NCI-H526 treated with DMSO at 0.1 percent for 48 hours (cell line): ENCODE measurements at places on chromosomes 12 and 14.

GRCh38 chr12:89721291-89721987, 12.8 kb upstream of the ATP2B1 start:
- DNase-seq = no peak

GRCh38 chr12:16076557-16076956, 165.4 kb downstream of the DERA start:
- DNase-seq = no peak

- DNase-seq = no peak
Measured at GRCh38 chr12:66516133-66516532, 162.7 kb downstream of the GRIP1 start.

DNA sequence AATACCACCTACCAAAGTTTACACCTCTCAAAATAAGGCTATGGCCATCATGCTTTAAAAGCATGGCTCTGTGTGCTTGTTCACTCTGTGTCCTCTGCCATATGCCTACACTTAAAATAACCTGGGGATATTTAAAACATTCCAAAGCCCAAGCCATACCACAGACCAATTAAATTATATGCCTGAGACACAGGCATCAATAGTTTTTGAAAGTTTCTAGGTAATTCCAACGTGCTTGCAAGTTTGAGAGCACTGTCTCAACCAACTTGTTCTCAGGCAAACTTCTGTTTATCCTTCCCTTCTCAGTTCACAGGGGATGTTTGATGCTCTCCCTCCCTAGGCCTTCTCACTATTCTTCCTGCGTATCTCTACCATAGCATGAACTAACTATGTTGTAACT, 3.4 kb upstream of the FRMD6 start:
- DNase-seq = no peak

- DNase-seq = no peak
Measured at GRCh38 chr12:78062786-78063185, 232.1 kb downstream of the NAV3 start.

DNA sequence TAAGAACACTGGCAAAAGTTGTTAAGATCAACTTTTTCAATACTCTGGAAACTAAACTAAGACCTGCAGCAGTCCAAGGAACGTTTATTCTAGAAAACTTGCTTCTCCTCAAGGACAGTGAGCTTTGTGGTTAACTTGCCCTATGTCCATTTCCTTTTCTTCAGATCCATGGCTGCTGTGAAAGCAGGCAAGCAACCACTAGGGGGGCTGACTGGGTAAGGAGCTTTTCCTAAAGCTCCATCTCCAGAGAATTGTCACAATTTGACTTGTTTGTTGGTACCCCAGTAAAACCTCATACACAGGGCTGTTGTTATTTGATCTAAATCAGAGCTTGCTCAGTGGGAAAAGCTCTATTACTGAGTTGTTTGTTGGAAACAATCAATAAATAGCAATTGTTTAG, 10.1 kb upstream of the RPL10L start:
- DNase-seq = no peak

GRCh38 chr14:76782885-76783566, 21.8 kb downstream of the VASH1 start:
- DNase-seq = no peak

DNA sequence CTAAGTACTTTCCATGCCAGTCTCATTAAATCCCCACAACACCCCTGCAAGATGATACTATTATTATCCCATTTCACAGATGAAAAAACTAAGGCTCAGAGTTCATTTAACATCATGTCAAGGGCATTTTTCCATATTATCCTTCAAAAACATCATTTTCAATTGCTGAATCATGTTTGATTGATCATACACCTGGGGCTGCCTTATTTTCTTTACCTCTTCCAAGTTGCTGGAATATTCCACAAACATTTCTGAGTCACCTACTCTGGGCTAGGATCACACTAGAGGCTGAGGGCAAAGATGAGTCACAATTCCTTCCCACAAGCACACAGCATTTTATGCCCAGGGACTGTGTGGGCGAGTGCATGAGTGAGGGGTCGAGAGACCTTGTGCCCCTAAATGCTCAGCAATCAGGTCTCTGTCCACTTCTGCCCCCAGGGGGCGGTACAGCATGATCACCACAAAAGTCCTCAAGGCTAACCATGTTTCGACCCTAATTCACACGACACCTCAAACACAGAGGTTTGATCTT, 14.1 kb upstream of the TMEM119 start:
- DNase-seq = no peak

GRCh38 chr12:49146406-49146805, 15.2 kb upstream of the TUBA1B start:
- no peak for DNase-seq

DNA sequence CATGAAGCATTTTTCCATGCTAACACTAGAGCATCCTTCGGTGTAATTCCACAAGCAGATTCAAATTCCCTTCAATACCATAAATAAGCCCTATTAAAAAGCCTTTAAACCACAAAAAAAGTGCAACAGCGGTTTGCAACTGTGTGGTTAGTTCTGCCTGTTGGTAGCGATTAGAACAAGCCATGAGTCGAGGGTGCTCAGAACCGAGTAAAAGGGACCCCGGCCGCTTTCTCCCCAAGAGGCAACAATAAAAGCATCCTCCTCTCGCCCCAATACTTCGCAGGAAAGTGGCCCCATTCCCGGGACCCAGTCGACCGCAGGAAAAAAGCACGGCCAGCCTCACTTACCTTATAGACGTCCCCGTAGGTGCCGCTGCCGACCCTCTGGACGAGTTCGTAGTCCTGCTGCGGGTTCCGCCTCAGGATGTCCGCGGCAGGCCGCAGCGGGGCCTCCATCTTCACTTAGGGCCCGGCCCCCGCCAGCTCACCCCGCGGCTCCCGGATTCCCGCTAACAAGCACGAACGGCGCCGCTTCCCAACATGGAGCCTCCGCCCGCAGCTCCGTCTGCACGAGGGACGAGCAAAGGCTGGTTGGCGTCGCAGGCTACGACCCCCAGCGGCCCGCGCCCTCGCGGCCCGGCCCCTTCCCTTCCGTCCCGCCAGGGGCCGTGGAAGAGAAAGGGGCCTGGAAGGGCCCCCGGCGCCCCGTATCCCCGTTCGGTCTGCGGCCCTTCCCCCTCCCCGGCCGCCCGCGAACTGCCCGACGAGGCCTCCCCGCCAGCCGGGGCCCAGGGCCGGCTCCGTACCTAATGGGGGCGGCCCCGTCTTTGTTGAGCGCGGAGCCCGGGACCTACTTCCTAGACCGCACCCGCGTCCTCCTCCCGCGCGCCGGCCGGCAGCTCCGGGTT, 521 bp downstream of the MAP4K5 start:
- peak; percentile 18 for DNase-seq

- no peak for DNase-seq
Measured at GRCh38 chr14:36805131-36805559, 143.5 kb downstream of the PAX9 start.

GRCh38 chr12:131130311-131130911, 176.7 kb downstream of the ADGRD1 start:
- DNase-seq = no peak

GRCh38 chr12:4472046-4472445, 26.4 kb upstream of the FGF6 start:
- DNase-seq = no peak

GRCh38 chr12:1939331-1939730, 20.9 kb upstream of the CACNA2D4 start:
- DNase-seq = no peak

DNA sequence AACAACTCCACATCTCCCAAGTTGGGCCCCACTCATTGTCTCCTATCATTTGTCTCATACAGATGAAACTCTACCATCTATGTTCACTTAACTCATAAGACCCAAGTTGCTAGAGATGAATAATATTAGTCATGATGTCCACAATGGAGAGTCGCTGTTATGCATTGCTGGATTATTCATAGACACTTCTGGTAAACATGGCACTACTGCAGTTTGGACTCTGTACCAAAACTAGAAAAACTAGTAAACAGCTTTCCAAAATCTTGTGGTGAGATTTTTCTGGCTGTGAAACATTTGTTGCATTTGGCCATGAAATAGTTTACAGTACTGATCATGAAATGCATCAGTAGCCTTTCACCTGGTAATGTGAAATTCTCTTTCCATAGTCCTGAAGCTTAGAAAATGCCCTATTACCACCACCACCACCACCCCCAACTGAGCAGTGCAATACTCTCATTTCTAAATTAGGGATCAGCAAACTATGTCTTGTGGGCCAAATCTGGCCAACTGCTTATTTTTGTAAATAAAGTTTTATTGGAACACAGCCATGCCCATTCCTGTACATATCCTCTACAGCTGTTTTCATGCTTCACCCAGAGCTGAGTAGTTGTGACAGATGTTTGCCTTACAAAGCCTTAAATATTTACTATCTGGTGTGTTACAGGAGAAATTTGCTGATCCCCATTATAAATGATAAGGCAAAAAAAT, 236.5 kb downstream of the DPF3 start:
- DNase-seq = no peak

GRCh38 chr12:115835445-115835844, 442.0 kb downstream of the MED13L start:
- DNase-seq = no peak

DNA sequence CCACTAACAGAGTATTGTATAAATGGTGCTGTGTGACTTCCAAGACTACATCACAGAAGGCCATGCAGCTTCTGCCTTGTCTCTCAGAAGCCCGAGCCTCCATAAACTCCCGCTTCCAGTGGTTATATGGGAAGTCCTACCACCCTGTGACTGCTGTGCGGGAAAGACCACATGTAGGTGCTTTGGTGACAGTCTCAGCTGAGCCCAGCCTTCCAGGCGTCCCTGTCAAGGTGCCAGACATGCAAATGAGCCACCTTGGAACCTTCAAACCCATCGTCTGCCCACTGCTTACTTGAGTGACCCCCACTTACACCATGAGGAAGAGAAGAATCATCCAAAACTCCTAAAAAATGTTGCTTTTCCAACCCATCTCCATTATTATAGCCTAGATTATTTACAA, 123.0 kb downstream of the SLC38A1 start:
- DNase-seq = no peak

DNA sequence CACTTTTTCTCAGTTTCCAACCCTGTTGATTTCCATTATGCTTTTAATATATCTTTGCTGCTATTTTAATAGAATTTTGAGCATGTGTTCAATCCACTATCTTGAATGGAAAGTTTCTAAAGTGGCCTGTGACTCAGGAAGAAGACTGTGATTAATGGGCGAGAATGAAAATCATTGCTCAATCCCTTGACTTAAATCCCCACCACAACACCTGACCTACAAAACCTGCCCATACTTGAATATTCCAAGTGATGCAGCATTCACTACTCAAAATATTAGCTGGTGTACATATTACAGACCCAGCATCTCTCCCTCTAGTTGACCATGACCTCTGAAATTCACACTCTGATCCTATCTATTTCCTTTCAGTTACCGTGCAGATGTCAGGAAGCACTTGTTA, 1.3 kb upstream of the OAS3 start:
- DNase-seq = no peak

DNA sequence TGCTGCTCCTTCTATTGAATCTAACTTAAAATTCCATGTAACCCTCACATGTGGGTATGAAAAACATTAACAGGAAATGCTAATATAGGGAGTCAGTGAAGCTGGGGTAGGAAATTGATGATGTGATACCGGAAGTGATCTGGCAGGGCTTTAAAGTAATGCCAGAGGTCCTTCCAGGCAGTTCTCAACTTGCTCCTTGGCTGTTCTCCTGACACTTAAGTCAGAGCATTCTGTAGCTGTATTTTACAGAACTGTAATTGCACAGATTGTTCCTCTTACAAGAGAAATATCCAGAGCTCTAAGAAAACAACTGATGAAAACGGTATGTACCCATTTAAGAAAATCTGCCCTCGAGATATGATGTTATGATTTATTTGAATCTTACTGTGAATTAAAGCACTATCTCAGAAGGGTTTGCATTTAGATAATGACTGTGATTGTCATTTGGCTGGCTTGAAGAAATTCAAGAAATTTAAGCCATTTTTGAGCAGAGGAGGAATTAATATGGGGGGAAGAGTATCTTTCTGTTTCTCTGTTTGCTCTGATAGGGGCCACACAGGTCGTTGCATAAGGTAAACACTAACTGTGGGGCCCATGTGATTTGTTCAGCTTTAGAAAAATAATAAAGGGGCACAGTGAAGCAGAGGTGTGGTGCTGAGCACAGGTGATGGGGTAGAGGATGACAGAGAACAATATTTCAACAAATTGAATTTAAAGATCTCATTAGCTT, 88.4 kb downstream of the BBS10 start:
- DNase-seq = no peak

GRCh38 chr14:22544406-22544805, 44.6 kb downstream of the DAD1 start:
- DNase-seq = no peak

- DNase-seq = no peak
Measured at GRCh38 chr12:58443273-58443980, 476.9 kb downstream of the LRIG3 start.

- no peak for DNase-seq
Measured at GRCh38 chr14:55000381-55000780, 26.5 kb downstream of the WDHD1 start.

DNA sequence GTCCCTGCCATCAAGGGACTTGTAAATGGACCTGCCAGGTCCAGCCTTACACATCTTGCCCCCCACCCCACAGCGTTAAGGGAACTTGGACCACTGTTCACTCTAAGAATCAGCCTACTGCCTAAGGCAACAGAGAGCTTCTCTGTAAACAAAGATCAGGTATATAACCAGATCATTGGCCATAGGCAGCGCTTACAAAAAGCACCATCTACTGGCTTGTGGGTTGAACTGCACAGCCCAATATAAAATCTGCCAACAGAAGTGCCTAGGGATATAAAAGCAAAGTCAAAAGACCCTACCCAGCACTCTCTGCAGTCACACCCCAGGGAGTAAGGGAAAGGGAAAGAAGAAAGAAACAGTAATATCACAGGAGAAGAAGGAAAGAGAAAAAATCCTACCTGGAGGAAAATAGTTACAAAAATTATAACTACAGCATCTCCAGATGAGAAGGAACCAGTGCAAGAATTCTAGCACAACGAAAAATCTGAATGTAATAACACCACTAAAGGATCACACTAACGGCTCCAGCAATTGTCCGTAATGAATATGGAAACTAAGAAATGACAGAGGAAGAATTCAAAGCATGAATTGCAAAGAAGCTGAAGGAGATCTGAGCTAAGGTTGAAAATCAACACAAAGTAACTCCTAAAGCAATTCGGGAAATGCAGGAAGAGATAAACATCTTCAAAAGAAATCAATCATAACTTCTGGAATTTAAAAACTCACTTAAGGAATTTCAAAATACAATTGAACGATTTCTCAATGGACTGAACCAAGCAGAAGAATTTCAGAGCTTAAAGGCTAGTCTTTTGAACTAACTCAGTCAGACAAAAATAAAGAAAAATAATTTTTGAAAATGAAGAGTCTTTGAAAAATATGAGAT, 95.2 kb upstream of the PCED1B start:
- peak; percentile 22 for DNase-seq

- no peak for DNase-seq
Measured at GRCh38 chr14:92515546-92516343, 2.2 kb downstream of the RIN3 start.

DNA sequence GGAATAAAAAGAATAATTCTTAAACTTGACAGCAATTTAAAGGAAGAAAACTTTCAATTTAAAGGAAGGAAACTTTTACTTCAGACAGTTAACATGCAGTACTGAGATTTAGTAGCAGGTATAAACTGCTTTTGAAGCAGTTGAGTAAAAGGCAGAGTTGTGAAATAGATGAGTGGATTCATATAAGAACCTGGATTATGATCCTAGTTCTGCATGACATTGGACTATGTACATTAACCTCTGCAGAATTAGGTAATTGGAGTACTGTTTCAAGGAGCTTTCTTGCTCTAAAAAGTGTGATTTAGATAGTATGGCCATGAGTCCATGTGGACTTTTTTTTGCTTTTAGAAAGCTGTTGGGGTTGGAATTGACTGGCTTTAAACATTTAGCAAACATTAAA, 29.7 kb downstream of the ATP2A2 start:
- DNase-seq = no peak

GRCh38 chr12:131882804-131883520, 11.5 kb upstream of the ULK1 start:
- no peak for DNase-seq
